ENCODE measurements at places on chromosomes 13 and 19.

DNA sequence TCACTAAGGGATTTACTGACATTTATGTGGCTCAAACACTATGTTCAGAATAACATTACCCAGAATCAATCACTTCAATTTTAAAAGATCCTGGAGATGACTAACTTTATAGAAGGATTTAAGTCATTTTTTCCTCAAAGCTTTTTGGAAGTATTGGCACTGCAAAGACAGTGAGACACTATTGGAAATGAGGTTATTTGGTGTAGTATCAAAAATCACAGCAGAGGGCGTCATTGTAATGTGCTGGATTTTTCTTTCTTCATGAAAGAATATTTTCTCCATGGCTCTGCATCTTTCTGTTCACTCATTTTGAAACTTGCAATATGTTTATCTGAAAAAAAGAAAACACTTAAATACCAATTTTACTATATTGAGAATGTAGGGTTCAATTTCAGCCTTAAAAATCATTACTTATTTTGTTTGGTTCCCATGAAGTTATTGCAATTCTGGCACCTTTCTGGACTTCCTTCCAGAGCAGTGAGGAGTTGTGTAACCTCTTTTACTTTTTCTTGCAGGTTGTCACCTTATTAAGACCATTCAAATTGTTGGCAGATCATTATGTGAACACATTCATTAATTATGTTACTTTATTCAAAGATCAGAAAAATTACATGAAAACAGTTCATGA, 3.7 kb upstream of the CSNK1A1L start:
- no peaks in the 10 kb centered on the region for H3K27me3 ChIP-seq
- no peaks in the 10 kb centered on the region for H3K4me1 ChIP-seq
- DNase-seq: no peak
- H3K36me3 ChIP-seq: no peaks in the 10 kb centered on the region

GRCh38 chr13:34748596-34748995, 193.5 kb upstream of the NBEA start:
- no peak for DNase-seq
- H3K4me1 ChIP-seq: no peaks in the 10 kb centered on the region

DNA sequence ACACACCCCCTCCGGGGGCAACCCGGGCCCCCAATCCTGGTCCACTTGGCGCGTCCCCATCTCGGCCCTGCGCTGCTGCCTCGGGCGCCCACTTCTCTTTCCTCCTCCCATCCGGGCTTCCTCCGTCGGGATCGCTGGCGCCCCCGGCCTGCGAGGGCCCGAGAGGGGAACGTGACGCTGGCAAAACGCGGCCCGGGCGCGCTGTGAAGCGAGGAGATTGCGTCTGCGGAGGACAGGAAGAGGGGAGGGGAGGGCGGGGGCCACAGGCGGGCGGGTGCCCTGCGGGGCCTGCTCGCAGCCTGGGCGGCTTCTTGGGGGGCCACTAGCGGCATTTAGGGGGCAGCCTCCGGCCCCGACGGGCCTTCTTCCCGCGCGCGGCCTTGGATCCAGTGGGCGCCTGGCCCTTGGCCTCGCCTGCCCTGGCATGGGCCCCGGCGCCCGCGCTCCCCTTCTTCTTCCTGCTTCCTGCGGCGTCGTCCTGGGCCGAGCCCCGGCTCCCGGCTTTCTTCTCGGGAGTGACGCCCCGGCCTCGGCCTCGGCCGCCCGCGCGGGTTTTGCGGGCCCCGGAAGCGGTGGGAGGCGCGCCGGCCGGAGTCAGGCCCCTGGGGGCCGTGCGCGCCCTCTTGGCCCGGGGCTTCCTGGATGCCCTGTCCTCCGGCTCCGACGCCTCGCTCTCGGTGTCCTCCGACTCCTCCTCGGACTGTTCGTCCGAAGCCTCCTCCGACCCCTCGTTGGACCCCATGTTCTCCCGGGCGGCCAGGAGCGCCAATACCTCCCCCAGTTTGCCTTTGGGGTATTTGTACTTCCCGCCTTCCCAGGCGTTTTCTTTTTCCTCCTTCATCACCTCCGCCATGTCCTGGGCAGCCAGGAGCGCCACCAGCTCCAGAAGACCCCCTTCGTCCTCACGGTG, 2.2 kb downstream of the PNMA8B start:
- no peaks in the 10 kb centered on the region for H3K36me3 ChIP-seq
- H3K27me3 ChIP-seq: no peaks in the 10 kb centered on the region
- H3K27ac ChIP-seq: no peak overlapping the region
- H3K4me1 ChIP-seq: no peaks in the 10 kb centered on the region
- H3K4me3 ChIP-seq: no peak overlapping the region

DNA sequence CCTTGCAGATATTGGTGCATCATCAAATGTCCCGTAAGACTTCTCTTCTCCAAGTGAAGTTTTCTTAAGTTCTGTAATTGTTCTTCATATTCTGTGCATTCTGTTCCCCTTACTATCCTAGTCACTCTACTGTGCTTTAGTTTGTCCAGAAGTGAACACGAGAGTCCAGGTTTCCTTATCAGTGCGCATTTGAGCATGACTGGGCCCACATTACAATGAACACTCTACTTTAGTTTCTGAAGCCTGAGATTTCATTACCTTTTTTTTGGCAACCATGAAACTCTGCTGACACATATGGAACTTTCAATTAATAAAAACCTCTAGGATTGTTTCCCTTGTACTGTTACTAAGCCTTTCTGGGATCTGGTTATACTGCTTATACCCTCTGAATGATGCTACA, 270.0 kb downstream of the KCNRG start:
- H3K36me3 ChIP-seq: no peaks in the 10 kb centered on the region
- no peak for DNase-seq
- H3K4me3 ChIP-seq: no peak overlapping the region
- no peak overlapping the region for H3K27ac ChIP-seq
- no peaks in the 10 kb centered on the region for H3K27me3 ChIP-seq

GRCh38 chr13:76887076-76887563, 915 bp upstream of the KCTD12 start:
- no peaks in the 10 kb centered on the region for H3K27me3 ChIP-seq
- peak overlapping the region; percentile 94 for H3K27ac ChIP-seq

DNA sequence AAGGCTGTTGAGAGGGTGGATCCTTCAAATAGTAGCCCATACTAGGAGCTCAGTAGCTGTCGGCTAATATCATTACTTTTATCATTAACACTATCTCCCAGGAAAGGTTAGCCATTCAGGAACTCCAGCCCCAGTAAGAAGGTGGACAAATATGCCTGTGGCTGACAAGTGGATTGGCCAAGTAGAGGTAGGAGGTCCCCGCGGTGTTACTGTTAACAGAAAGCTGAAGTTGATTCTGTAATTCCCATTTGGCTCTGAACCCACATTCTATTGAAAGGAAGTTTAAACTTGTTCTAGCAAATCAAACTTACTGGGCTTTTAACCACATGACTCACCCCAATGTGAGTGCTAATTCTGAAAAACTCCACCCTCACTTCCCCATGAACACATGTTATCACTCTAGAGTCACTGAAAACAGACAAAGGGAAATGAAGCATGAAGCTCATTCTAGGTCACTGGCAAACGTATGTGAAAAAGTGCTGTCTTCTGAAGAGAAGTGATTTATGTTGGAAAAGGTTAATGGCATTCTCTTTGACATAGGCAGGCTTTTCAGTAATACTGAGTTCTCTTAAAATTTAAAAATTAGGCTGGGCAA, 273.5 kb downstream of the FGF14 start:
- peaks cover 9% of the 10 kb centered on the region for H3K4me1 ChIP-seq
- no peaks in the 10 kb centered on the region for H3K27me3 ChIP-seq
- no peaks in the 10 kb centered on the region for H3K36me3 ChIP-seq
- DNase-seq: no peak
- H3K27ac ChIP-seq: peak overlapping the region; percentile 67
- no peak overlapping the region for H3K4me3 ChIP-seq

Measured in RWPE2 (cell line).